ENCODE measurements at places on chromosomes 7 and 10. TPM values are rescaled to one million over a fixed set of nuclear protein-coding genes. Genes with fewer than 3 reads are reported as not detected.

Gene TRAPPC14
- polyA plus RNA-seq: 18.6 TPM

GRCh38 chr10:42783181-42783549 is 570 bp downstream of the BMS1 start:
- DNase-seq: no peak

Gene MYO3A
- 10.1 TPM for polyA plus RNA-seq

Gene VWDE
- 7.0 TPM for polyA plus RNA-seq

GRCh38 chr7:7732621-7733281 is 14.3 kb upstream of the RPA3 start:
- DNase-seq: no peak

- DNase-seq: no peak
These were observed 620.4 kb downstream of the GALNT17 start for GRCh38 chr7:71752171-71752935.

Gene FLNC
- polyA plus RNA-seq: 18.6 TPM

Gene GPR22
- 0.35 TPM for polyA plus RNA-seq

- DNase-seq: no peak
These were observed 13.7 kb upstream of the PDLIM1 start for GRCh38 chr10:95304463-95304862.

Gene TMEM229A
- polyA plus RNA-seq: 0.13 TPM

DNA sequence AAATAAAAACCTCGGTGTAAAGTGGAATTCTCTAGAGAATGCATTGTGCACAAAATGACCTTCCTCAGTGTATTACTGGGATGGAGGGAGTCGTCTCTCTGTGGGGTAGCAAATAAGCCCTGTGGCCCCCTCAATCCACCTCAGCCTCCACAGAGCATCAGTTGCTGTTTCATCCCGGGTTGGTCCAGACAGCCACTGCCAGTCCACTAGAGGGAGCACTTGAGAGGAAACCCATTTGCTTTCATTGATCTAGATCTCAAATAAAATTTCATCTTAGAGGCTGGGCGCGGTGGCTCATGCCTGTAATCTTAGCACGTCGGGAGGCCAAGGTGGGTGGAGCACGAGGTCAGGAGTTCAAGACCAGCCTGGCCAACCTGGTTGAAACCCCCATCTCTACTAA is 1128.7 kb downstream of the CNTNAP2 start:
- no peak for DNase-seq

- DNase-seq: no peak
These were observed 682.3 kb upstream of the IGFBP3 start for GRCh38 chr7:46603296-46603752.

- no peak for DNase-seq
These were observed 59.4 kb upstream of the MRLN start for GRCh38 chr10:59812519-59813122.

- no peak for DNase-seq
These were observed 262.0 kb upstream of the ZMIZ1 start for GRCh38 chr10:78806681-78807221.

Gene ARHGAP19
- polyA plus RNA-seq: 35.2 TPM

DNA sequence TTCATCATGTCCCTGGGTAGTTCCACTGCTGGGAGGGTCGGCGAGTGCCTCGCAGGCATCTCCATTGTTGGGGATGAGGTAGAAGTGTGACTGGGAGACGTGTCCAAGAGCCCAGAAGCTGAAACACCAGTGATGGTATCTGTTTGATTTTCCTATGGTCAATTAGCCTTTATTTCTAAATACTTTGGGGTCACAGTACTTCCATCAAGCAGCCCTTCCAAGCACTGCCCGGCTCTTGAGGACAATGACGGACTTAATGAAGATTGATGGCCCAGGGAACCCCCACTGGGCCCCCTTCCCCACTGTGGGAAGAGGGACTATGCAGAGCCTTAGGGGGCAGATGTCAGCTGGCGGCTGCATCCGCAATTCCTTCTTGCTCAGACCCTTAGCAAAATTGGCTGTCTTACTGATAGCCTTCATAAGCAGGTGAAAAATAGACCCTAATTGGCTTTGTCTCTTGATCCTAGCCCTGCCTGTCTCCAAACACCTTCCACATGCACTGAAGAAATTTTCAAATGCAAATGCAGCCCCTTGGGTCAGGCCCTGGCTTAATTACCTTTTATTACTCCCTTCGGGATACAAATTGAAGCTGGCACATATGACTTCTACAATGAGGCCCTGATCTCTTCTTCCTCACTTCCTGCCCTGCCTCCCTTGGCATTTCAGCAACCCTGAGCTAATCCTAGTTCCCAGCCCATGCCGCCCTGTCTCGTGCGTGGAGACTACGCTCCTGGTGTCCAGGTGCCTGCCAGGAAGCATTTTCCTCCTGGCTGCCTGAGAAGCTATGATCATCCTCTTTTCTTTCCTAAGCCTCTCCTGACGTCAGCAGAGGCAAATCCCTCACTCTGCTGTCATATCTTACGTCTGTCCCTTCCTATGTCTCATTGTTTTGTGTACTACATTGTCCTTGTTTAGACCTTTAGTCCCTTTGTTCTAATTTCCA is 124.5 kb upstream of the GDF10 start:
- DNase-seq: no peak

GRCh38 chr7:19663816-19664462 is 44.9 kb downstream of the POLR1F start:
- DNase-seq: no peak

Gene HOXA11
- polyA plus RNA-seq: 44.4 TPM

DNA sequence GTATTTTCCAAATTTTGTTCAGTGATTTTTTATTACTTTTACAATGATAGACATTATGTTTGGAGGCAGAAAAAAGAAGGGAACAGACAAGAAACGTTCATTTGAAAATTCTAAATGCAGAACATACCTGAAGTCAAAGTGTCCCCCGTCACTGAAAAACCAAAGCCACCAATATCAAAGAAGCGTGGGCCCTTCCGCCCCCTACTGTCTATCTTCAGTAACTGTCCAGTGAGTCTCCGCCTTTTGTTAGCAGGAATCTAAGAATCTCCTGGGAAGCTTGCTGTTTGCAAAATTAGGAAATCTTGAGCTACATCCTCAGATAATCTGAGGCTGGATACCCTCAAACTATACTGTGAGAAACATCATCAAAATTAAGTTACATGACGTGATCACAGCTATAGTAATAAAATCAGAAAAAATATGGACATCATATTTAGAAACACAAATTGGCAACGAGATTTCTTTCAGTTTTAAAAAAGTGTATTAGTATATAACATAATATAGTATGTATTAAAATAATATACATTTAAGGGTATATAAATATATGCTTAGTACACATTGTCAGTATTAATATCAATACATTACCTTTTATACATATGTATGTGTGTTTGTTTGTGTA is 169.3 kb upstream of the AKR1E2 start:
- DNase-seq: no peak

Gene FAM25G
- polyA plus RNA-seq: not detected

Gene RAB11FIP2
- 58.7 TPM for polyA plus RNA-seq

Gene CLRN3
- polyA plus RNA-seq: 14.1 TPM

DNA sequence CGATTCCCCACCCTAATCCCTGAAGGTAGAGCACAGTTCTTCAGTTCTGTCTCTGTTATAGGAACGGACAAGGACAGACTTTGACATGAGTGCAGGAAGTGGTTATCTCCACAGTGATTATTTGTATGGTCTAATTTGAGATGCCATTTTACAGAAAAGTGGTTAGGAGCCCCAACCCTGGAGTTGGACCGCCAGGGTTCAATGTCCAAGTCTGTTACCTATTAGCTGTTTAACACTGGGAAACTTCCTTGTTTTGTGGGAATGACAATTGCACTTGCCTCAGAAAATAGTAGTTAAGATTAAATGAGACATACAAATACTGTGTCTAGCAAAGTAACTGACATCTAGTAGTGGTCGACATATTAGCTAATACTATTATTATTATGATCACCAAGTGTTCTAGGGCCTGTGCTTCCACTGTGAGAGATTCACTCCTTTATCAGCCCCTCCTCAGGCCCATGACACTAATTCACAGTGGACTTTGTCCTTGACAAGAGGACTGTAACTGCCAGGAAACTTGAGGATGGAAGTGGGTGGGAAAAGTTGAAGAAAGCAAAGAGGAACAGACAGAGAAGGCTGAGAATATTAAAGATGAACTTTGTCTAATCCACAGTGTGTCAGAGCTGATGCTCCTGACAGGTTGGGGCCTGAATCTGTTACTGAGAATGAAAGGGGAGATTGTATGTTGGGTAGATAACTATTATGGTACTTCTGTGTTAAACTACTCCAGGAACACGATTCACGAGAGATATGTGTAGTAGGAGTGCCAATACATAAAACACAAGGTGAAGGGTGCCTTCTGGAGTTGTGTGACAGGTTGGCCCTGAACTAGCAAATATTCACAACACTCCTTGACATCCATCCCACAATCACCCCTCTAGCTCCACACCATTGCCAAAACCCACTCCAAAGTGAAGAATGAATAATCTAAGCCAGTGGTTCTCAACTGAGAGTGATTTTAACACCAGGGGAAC is 66.4 kb downstream of the TAC1 start:
- DNase-seq: no peak

- no peak for DNase-seq
These were observed 94.0 kb upstream of the PCGF5 start for GRCh38 chr10:91126471-91126870.

- DNase-seq: no peak
These were observed 5.9 kb upstream of the GARIN1A start for GRCh38 chr7:128666200-128666599.

DNA sequence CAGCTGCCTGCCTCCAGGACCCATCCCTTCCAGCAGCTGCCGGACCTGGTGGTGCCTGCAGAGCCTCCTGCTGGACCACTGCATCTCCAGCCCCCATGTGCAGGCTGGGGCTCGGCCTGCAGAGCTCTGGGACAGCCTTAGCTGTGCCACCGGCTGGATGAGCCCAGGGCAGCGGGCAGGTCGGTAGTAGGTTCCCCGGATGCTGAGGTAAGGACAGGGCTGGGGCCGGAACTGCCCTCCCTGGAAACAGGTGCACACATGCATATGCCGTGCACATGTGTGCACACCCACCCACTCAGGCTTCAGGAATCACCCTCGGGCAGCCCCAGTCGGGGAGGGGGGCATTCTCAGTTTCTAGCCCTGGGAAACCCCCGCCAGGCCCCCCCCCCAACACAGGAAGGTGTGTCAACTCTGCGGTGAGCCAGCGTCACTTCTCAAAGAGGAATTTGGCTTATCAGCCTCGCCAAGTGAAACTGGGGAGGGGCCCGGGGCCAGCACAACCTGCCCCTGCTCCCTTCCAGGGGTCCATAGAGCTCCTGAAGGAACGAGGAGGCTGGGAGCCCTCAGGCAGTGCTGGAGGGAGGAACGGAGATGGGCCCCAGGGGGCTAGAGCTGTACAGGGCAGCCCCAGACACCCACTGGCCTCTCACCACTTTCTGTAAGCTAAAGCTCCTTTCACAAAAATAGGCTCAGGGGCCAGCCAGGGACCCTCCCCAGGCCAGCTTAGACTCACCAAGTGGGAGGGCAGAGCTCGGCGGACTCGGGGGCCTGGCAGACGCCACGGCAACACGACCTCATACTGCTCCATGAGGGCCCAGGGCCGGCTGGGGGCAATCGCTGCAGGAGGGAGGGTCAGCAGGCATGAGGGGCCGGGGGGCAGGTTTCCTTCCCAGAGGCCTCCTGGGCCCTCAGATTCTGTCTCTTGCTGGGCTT is 1.7 kb downstream of the ADAM8 start:
- DNase-seq: no peak

DNA sequence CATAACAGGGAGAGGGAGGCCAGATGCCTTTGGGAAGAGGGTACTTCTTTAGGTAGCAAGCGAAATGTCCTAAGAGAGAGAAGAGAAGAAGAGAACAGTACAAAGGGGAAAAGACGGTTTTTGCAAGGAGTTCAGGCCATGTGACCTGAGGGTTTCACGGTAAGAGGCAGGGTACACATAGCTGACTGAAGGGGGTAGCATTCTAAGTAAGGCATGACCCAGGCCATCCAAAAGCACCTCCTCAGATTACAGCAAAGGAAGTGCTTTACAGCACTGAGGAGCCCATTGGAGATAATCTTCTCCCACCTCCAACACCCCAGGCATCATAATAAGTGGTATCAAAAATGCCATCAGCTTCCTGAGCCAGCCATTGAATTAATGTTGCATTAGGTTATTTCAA is 258.2 kb upstream of the NPY start:
- DNase-seq: no peak

DNA sequence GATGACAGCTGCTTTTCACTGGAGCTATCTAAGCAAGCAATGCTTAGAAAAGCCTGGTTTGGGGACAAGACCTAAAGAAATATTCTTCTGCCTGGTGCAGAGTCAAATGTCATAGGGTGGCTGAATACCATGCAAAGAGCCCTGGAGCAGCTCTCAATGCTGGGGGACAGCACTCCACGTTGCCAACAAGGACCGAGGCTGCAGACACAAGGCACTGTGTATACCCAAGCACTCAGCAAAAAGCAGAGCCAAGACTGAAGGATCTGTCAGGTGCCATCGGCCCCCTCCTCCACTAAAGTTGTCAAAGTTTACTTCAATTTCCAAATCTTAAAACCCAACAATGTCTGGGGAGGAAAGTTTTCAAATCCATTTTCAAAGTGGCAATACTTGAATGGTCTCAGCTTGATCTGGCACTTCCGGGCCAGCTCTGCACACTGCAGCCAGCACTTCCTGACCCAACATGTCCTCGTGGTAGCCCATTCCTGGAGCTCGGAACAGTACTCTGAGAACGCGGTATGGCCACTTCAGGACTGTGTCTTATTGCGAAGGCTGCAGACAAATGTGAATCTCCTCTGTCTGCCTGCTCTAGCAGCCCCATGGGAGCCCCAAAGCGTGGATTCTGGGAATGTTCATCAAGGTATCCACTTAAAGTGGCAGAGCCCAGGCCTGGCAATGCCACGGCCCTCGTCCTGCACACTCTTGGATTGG is 191.8 kb downstream of the TNS3 start:
- DNase-seq: no peak

Gene PDGFA
- polyA plus RNA-seq: 53.4 TPM

- no peak for DNase-seq
These were observed 94.6 kb downstream of the DNAJB6 start for GRCh38 chr7:157431173-157431950.

DNA sequence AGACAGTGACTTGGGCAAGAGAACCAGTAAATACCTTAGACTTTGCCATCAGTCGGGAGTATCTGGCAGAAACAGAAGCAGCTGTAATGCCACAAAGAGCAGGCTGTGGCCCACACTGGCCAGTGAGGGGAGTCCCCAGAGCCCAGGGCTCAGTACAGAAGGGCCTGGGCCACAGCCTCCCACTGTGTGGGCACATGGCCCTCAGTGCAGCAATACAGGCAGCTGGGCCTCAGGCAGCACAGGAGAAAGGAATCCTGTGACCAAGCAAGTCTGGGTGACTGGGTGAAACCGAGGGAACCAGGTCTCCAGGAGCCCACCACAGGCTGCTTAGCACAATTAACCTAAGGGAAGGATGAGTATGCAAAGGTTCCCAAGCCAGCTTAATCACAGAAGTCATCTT is 14.0 kb downstream of the WDR91 start:
- DNase-seq: no peak

Gene GRID1
- 1.6 TPM for polyA plus RNA-seq

Gene SYCE1
- polyA plus RNA-seq: 0.40 TPM

Gene FAM180A
- not detected for polyA plus RNA-seq

- no peak for DNase-seq
These were observed 186.8 kb downstream of the HGF start for GRCh38 chr7:81583090-81583489.

Gene C1GALT1
- 36.7 TPM for polyA plus RNA-seq

- no peak for DNase-seq
These were observed 52.6 kb downstream of the TRRAP start for GRCh38 chr7:98930921-98931320.

Gene CALD1
- polyA plus RNA-seq: 217 TPM

- DNase-seq: no peak
These were observed 142.3 kb downstream of the XPNPEP1 start for GRCh38 chr10:109780997-109781396.
